Stomach (tissue), 19 donors: ENCODE measurements at places on chromosomes 12 and 14. TPM values are rescaled to one million over a fixed set of nuclear protein-coding genes. Genes with fewer than 3 reads are reported as not detected.

KLRF2 gene
- not detected for total RNA-seq

RPGRIP1 gene
- total RNA-seq: 0.29 TPM

WNT1 gene
- not detected for total RNA-seq

KCNK10 gene
- total RNA-seq: not detected

CYP27B1 gene
- not detected for total RNA-seq

ZC2HC1C gene
- total RNA-seq: 0.37 TPM
